A549 treated with RU486 at 1 μM for 4 hours (cell line): ENCODE measurements at places on chromosomes 12 and 14. TPM values are rescaled to one million over a fixed set of nuclear protein-coding genes. Genes with fewer than 3 reads are reported as not detected.

Gene LRRC10
- not detected in 5 replicates for total RNA-seq

Gene RTN1
- total RNA-seq, result 0.06 TPM in 1 of 5 replicates, not detected in the others

Gene OTX2
- not detected in 5 replicates for total RNA-seq

Gene FAR2
- 0.38 TPM in 1 of 5 replicates, not detected in the others for total RNA-seq

Gene RAD51AP1
- total RNA-seq, result 11.2 to 26.9 TPM (median 18.7 TPM) in 5 replicates

Gene NRIP2
- total RNA-seq, result not detected in 5 replicates
